ENCODE measurements at places on chromosomes 7 and 10.
A peak's percentile ranks its signal among the peaks of the same experiment; 100 is the strongest.

GRCh38 chr7:106895246-106895864, 30.3 kb downstream of the PIK3CG start:
- no peak for DNase-seq

DNA sequence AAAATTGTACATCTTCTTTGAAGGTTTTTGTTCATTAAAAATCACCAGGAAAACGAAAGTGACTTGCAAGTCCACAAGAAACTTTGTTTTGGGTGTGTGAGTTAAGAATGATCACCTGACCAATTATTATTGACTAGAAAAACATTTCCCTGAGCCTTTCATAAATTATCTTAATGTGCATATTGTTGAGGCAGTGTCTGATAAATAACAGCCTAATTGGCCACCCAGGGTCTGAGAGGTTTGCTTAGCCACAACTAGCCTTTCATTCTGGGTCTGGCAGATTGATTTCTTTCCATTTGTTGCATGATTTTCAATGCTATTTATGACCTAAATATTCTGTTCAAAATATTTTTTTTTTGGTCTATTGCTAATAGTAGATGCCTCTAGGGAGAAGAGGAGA, 152.8 kb downstream of the AUTS2 start:
- no peak for DNase-seq

- DNase-seq: no peak
These were observed 27.8 kb upstream of the WDFY4 start for GRCh38 chr10:48656914-48657305.

DNA sequence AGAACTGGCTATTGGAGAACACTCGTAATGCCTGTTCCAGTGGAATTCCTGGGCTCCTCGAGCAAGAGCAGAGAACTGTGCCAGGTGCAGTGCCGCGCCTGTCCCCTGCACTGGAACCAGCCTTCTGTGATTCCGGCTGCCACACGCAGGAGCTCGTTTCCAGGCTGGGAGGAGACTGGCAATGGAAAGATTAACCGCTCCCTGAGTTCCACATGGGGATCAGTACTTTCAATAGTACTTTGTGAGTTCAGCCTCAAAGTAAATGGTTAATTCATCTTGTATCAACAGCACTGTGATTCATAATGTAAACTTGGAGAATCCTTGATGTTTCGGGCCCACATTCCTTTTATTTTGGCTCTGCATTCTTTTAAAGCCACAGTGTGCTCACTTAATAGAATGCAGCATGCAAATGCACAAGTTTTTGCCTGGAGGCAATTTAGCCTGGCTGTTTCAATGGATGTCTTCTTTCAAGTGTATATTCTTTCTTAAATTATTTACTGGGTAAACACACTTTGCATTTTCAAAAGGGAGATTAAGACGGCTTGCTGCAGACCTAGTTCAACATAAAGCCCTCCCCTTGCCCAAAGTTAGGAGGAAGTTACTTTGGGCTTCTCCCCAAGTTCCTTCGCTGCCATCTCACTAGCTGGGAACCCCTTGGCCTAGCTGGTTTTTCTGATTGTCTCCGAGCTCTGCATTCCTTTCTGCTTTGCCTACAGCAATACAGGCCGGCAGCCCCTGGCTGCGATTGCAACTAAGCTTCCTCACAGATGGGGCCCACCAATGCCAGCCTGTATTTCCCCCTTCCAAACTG, 138.1 kb upstream of the TCF7L2 start:
- no peak for DNase-seq

DNA sequence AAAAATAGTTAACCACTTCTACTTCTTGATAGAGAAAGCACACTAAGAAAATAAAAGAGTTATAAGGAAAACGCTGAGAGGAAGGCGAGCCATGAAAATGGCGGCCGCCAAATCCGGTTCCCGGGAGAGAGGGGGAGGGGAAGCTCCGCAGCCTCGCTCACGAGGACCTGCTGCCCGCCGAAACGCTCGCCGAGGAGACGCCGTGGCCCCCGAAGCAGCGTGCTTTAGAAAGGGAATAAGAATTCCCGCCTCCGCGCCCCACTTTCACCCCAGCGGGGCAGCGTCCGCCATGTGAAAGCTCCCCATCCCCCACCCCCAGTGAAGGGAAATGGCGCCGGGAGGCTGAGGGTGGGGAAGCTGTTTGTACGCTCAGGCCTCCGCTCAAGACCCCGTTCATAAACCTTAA, 505 bp downstream of the HNRNPA2B1 start:
- peak; percentile 64 for DNase-seq

Measured in activated CD4-positive, CD25-positive, alpha-beta regulatory T cell (primary cell).